ENCODE measurements at places on chromosomes 7 and 10.

GRCh38 chr7:74180866-74181265 lies 6.7 kb downstream of the EIF4H start:
- no peak for DNase-seq

GRCh38 chr7:127625331-127625730 lies 7.4 kb upstream of the PAX4 start:
- no peak for DNase-seq

DNA sequence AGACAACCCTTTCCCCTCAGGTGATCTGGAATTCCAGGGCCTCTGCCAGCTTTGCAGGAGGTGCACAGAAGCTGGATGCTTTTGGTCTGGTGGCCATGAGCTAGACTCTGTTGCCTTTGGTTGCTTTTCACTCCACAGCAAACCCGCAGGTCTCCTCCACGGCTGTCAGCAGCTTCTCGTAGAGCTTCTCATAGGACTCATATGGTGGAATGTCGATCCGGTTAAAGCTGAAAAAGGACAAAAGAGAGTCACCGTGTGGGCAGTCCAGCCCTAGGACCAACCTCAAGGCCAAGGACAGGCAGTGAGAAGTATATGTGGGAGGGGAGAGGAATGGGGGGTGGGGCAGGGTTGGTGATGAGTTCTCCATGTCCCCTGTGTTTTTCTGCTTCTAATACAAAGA lies 113.5 kb downstream of the SMURF1 start:
- no peak for DNase-seq

- no peak for DNase-seq
These were observed 115.0 kb upstream of the ZNF438 start for GRCh38 chr10:31146491-31147209.

GRCh38 chr7:98081319-98081718 lies 25.3 kb upstream of the LMTK2 start:
- DNase-seq = no peak

- no peak for DNase-seq
These were observed 13.9 kb downstream of the RAPGEF5 start for GRCh38 chr7:22343071-22343470.

DNA sequence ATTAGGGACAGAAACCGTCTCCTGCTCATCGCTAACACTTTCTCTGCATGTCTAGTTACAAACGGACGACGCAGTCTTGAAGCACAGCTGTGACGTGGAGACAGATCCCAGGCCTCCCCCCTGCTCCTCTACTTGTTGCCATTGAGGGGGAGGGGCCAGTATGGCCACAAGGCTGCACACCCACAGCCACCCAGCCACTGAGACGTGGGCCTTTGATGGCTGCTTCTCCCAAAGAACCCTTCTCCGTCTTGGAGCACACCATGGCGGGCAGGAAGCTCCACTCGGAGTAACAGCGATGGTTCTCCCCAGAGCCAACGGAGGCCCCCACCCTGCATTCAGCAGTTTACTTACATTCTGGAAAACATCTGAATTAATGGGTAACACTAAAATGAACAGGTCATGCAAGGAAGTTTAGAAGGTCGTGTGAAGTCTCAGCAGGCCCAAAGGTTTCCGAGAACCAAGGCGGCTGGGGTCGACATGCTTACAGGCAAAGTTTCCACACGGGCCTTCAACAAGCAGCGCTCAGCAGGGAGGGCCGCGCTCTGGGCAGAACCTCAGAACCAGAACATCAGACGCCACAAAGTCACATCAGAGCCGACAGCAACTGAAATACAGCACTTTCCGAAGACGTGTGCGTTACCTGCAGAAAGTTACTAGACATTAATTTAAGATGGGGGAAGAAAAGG lies 169.6 kb downstream of the DIP2C start:
- DNase-seq = no peak

GRCh38 chr7:158946771-158947170 lies 90.4 kb downstream of the DYNC2I1 start:
- no peak for DNase-seq

GRCh38 chr10:120456626-120457430 lies at the start of gene PLPP4:
Gene PLPP4 (plus strand): TSS chr10:120457227. CDS start chr10:120457306, 79 bp downstream.
- DNase-seq = no peak

- no peak for DNase-seq
These were observed 123.5 kb downstream of the GLCCI1 start for GRCh38 chr7:8092140-8092539.

DNA sequence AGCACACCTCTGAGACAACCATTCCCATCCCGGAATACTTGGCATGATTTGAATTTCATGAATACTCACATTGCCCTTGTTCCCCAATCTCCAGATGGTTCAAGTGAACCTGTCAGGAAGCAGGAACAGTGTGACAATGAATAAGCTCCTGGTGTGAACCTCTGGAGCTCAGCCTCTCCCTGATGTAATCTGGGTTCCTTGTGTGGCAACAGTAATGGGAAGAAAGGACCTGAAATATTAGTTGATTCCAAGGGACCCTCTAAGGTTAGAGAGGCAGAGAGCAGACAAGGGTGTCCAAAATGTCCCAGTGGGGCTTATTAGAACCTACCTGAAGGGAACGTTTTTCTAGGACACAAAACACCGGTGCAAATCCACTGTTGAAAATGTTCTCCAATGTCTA lies 8.5 kb downstream of the OR2A7 start:
- no peak for DNase-seq

DNA sequence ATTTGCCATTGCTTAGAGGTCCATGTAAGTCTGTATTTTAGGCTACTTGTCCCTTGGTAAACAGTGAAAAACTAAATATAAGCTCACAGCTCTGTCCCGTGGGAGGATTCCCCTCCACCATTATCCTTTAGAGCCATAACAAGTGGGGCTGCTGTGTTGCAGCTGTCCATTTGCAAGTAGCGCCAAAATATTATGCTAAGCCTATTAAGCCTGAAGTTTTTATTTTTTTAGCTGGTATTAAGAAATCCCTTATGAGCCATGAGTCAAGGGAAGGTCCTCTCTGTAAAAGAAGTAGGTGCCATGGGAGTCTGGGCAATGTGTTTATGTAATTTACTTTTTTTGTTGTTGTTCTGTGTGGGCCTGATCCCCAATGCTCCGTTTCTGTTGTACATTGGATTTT lies 183.9 kb downstream of the THSD7A start:
- no peak for DNase-seq

GRCh38 chr7:138122162-138122561 lies 45.9 kb downstream of the AKR1D1 start:
- DNase-seq = no peak

DNA sequence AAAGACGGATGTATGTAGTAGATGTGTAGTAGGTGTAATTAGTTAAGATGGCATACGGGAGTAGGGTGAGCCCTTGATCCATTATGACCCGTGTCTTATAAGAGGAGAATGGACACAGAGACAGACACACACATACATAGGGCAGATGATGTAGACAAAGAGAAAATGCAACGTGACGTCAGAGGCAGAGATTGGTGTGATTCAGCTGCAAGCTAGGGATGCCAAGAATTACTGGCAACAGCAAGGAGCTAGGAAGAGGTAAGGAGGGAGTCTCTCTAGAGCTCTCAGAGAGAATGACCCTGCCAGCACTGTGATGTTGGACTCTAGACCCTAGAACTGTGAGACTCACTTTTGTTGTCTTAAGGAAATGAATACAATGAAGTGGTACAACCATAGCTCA lies 247.0 kb upstream of the HABP2 start:
- no peak for DNase-seq

DNA sequence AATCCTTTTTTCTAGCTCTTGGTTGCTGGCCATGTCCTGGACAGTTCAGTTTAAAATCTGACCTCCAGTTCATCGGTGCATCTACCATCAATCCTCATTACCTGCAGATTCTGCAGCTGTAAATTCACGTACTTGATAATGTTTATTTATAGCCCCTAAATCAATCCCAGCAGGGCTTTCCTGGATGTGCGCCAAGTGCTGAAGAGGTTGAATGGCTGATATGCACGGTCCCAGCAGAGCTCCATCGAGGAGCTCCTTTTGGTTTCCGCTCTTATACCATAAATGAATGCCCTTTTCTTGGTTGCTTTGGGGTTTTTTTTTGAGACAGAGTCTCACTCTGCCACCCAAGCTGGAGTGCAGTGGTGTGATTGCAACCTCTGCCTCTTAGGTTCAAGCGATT lies 91.2 kb upstream of the CCZ1B start:
- DNase-seq = no peak

- no peak for DNase-seq
These were observed 139.7 kb upstream of the TMEM72 start for GRCh38 chr10:44771233-44771995.

GRCh38 chr7:44307301-44307900 lies 18.0 kb downstream of the CAMK2B start:
- no peak for DNase-seq

GRCh38 chr10:115092555-115093285 lies 445 bp upstream of the ATRNL1 start:
- DNase-seq = no peak

DNA sequence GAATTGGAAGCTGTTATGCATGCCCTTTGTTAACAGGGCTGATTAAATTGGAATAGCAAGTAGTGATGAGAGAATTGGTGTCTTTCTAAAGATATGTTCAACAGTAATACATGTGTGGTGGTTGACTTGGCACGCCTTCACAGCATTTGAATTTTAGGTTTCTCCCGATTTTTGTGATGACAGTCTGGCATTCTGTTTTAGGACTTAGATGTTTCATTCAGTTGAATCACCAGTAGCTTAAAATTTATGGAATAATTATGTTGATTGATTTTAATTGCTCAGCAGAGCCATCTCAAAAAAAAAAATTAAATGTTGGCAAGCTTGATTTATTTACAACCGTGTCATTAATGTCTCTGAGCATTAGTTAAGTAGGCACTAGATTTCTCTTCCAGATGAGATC lies 219.7 kb downstream of the CSTF2T start:
- no peak for DNase-seq

DNA sequence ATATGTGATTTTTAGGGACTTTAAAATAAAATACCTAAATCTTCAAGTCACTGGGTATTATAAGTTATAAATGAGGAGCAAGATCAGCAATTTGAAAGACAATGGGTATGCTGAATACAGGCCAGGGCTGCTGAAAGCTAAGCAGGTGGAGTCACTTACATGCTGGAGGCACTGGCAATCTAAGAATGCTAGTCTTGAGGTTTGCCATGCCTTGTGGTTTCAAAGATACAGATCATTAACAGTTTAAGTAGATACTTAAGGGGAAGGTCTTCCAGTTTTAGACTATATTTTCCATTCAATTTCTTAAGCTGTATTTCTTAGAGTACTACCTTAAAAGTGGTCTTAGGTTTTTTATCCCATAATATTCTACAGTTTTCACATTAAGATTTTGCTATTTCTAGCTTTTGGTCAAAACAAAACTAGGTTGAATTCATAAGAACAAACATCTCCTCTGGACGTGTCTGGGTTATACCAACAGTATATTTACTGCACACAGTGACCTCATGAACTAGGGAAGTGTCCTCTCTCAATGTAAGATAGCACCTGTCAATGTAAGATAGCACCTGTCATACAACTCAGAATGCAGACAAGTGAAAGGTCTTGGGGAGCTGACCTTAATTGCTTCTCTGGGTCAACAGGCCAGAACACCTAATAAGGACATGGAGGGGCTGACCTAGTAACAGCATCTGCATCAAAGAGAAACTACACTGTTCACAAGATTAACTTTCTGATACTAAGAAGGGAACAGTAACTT lies 2.0 kb downstream of the SRI start:
- DNase-seq = no peak

- DNase-seq = no peak
These were observed 132.2 kb downstream of the PRKG1 start for GRCh38 chr10:51206500-51206899.

DNA sequence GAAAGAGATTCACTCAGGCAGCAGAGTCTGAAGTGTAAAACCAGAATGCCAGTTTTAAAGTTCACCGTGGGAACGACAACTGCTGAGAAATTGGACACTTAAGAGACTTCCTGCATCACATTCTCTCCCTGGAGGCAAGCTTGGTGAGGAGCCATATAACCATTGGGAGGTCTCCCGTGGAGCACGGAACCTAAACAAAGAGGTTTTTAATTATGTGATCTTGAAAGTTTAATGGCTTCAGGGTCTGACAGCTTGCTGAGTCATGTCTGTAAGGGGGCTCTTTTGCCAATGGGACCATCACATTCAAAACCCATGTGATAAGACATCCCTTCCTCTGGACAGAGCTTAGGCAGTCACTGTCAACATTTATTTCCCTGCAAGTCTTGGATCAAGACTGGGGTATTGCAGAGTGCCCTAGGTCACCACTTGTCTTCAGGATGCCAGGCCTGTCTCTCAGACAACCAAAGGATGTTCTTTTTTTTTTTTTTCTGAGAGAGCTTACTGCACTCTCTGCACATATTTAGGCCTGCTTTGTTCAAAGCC lies 674.4 kb downstream of the TYW1 start:
- no peak for DNase-seq

DNA sequence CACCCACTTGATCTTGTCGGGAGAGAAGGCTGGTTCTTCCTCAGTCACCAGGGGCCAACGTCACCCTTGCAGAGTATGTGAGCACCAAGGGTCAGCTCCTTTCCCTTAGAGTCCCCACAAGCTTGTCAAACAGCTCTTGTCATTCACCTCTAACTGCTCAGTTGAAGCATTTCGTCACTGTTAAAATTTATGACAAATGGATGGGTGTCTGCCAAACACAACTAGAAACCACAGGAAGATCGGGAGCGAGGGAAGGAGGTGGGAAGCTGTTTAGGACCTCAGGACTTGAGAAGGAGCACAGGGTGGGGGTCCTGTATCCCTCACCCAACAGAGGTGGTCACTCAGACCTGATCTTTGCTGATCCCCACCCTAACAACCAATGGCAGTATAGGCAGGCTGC lies 373.3 kb upstream of the IGFBP3 start:
- no peak for DNase-seq

DNA sequence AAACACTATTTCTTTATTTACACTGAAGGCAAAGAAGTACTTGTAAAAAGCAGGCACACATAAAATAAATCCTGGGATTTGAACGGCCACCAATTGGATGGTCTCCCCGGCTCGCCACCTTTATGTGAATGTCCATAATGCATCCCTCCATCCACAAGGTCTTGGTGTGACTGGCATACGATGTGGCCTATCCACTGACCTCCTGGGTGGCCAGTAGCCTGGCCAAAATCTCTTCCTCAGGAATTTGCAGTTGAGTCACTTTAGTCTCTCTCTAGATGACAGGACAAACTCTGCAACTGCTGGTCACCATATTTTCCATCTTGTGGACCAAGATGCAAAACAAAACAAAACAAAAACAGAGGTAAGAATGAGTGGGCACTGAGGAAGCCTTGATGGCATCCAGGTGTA lies 39.1 kb downstream of the CDK1 start:
- DNase-seq = no peak

GRCh38 chr7:70630440-70630817 lies 501.5 kb upstream of the GALNT17 start:
- DNase-seq = no peak

DNA sequence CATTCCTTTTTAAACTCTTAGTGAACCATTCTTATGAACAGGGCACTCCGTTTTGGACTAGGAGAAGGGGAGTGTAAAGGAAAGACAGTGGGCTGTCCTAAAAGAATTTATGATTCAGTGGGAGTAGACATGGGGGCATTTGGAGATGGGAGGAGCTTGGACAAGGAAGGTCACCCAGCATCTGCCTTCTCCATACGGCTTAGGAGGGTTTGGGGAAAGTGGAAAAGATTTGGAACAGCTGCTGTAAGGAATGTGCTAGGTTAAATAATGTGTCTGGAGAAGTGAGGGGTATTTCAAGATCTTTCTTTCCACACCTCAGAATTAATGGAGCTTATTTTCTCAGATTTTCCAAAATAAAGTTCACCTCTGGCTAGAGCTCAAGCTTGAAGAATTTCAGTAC lies 24.0 kb downstream of the SLC35G1 start:
- no peak for DNase-seq

All from stimulated activated CD8-positive, alpha-beta memory T cell treated with anti-CD3 and anti-CD28 coated beads, Interleukin-7, amount 100 ng/mL, for 1 hour (primary cell).